Cerebellar nuclear complex (tissue), 1 donor: ENCODE measurements at places on chromosomes 16 and 17.

DNA sequence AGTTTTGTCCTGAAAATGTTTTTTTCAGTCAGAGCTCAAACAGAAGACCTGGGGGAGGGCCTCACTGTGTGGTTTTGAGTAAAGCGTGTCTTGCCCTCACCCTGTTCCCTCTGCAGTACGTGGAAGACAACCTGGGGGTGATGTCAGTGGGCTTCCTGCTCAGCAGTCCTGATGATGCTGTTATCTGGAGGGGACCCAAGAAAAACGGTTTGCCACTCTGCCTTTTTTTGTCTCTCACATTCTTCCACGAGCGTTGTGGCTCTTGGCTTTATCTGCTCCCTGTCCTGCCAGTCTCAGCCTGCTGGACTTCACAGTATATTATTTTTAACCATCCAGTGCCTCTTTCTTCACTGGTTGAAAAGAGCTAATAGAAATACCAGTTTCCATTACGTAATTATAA is 12.9 kb downstream of the NUBP1 start:
- DNase-seq = no peak

GRCh38 chr16:75565640-75566039 is 539 bp upstream of the GABARAPL2 start:
- no peak for DNase-seq

- DNase-seq = no peak
Observed at GRCh38 chr16:3501783-3502400, 1.1 kb downstream of the CLUAP1 start.

- no peak for DNase-seq
Observed at GRCh38 chr16:15803618-15804017, 53.2 kb downstream of the MYH11 start.

- no peak for DNase-seq
Observed at GRCh38 chr16:68704232-68704867, 32.7 kb upstream of the CDH1 start.

GRCh38 chr17:6831661-6832263 is at the start of gene TEKT1:
Gene TEKT1, minus strand, starts transcription at chr17:6831729. Its CDS starts 1,353 bp downstream, at chr17:6830376.
- no peak for DNase-seq
